ENCODE measurements at places on chromosomes 5 and 9. TPM values are rescaled to one million over a fixed set of nuclear protein-coding genes. Genes with fewer than 3 reads are reported as not detected.

The DNAJC25 gene
- 6.2 TPM for polyA plus RNA-seq

The SPINK4 gene
- polyA plus RNA-seq = not detected

The DMGDH gene
- 0.24 TPM for polyA plus RNA-seq

The TLE1 gene
- 18.3 TPM for polyA plus RNA-seq

The RFESD gene
- polyA plus RNA-seq = 3.4 TPM

The EQTN gene
- 0.26 TPM for polyA plus RNA-seq

The LIX1 gene
- polyA plus RNA-seq = not detected

The F2RL1 gene
- polyA plus RNA-seq = 5.3 TPM

The CARTPT gene
- not detected for polyA plus RNA-seq

The SPATA31C1 gene
- not detected for polyA plus RNA-seq

The CAMK2A gene
- polyA plus RNA-seq = 0.31 TPM

The BHMT2 gene
- polyA plus RNA-seq = 2.0 TPM

The SHISAL2B gene
- polyA plus RNA-seq = not detected

The GZMA gene
- polyA plus RNA-seq = 6.2 TPM

The HOMER1 gene
- polyA plus RNA-seq = 1.2 TPM

The TMEM174 gene
- not detected for polyA plus RNA-seq

The RASGRF2 gene
- polyA plus RNA-seq = 1.0 TPM

Measured in lung (tissue), 17 donors.